Dermis blood vessel endothelial cell (primary cell): ENCODE measurements at places on chromosomes 6 and 20. TPM values are rescaled to one million over a fixed set of nuclear protein-coding genes. Genes with fewer than 3 reads are reported as not detected.

- no peak for DNase-seq
Observed at GRCh38 chr20:4283016-4283415, 267.7 kb upstream of the RNF24 start.

DNA sequence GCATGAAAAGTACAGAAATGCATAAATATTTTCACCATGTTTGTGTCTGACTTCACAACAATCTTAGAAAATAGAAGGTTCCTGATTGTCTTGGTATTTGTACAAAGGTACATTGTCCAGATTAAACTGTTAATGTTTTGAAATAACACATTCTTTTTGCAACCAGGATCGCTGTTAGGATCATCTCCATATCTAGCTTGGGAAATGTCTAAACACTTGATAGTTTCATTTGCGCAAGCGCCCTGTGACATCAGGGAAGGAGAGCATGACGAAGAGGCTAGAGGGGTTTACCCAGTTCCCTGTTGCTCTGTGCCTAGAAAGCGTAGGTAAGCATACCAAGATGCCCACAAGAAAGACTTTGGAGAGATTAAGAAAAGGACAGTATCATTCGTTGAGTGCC, 19.4 kb downstream of the ALDH8A1 start:
- DNase-seq: no peak

Gene MUCL3
- total RNA-seq: not detected in 2 replicates

DNA sequence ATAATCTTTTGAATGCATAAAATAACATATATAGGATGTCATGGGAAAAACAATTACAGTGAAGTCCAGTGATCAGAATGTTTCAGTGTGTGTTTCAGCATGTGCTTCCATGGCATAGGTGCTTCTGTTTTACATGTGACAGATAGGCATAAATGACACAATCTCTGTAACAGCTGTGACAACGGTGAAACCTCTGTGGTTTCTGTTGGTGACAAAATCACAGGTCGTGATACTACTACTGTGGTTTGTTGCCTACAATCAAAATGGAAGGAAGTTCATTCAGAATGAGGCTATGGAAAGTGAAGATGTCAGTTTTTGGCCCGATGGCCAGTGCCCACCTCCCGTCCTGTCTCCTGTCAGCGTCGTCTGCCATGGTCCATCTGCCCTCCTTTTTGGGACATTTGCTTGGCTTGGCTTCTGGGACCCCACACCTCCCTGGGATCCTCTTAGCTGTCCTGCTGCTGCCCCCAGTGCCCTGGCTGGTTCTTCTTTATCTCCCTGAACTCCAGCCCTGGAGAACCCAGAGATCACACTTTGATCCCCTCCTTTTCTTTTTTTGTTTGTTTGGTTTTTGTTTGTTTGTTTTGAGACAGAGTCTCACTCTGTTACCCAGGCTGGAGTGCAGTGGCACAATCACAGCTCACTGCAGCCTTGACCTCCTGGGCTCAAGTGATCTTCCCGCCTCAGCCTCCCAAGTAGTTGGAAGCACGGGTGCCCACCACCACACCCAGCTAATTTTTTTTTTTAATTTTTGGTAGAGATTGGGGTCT, 79.3 kb upstream of the NAA20 start:
- DNase-seq: no peak

DNA sequence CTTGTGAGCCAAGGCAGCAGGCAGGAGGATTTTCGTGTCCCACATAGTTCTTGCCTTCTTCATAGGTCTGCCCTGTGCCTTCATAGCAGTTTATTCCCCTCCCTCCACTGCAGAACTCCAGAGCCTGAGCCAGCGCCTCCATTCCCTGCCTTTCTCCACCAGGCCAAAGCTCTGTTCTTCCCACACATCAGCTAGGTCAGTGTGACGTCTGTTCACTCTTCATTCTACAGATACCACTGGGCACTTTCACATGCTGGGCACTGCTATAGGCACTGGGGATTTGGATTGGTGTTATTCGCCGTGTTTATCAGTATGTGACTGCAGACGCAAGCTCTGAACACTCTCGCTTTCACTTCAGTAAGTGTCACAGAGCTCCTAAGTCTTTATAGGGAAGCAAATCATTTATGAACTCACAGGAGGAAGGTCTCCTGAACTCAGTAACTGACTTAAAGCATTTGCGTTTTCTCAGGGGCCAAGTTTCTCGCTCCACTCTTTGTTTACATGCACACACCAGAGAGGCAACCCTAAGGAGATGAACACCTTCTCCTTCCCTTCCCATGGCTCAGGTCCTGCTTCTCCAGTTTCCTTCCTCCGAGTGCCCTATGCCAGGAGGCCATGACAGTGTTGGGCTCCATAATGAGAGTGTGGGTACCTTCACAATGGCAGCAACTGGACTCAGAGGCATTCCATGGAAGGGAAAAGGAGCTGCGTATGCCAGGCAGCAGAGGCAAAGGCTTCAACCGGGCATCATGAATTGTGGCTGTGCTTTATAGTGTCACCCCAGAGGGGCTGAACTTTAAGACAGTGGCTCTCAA, 6.3 kb upstream of the APMAP start:
- DNase-seq: no peak

Gene NRSN1
- not detected in 2 replicates for total RNA-seq

DNA sequence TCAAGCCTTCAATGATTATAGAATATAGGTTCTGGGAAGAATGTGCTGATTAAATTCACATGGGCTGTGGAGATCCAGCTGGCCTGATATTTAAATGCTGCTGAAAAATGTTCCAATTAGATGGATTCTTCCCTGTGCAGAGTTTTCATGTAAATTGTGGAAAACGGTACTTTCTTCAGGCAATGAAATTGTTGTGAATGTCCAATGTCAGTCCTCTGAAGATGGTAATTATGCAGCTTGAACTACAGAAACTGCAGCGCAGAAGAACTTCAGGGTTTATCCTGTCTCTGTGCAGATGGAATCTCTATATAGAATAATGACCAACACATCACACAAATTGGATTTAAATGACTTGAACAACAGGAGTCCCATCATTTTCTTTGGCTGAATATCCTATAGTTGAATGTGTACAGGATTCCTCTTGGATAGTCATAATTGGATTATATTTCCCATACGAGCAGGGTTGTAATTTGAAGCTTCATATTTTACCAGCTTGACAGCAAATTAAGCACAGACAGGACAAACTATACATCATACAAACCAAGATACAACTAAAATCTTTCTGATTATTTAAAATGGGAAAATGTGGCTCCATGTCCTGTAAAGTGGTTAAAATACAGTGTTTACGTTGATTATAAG, 82.3 kb downstream of the CAP2 start:
- no peak for DNase-seq

GRCh38 chr6:40743690-40744446, 156.7 kb upstream of the LRFN2 start:
- DNase-seq: no peak
